ENCODE measurements at places on chromosomes 5 and 9. TPM values are rescaled to one million over a fixed set of nuclear protein-coding genes. Genes with fewer than 3 reads are reported as not detected.

GRCh38 chr9:91420501-91421127 lies 3.0 kb downstream of the NFIL3 start:
- DNase-seq: no peak

GRCh38 chr9:101970609-101971008 lies 232.2 kb upstream of the GRIN3A start:
- no peak for DNase-seq

DNA sequence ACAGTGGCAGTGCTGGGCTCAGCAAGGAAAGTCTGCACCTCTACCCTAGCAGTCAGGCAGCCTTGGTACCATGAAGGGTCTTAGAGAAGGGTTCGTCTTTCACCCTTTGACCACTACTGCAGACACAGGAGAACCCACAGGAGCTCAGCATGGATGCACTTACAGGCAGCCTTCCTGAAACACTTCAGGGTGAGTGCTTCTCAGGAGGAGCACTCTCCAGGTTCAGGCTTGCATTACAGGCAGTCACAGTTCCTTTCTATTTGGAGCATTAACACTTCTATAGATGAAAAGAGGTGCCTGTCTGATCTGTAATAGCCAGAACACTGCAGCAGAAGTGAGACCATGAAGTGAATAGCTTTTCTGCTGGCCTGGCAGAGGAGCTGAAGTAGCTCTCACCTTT lies 8.7 kb upstream of the CYLC2 start:
- DNase-seq: no peak

DNA sequence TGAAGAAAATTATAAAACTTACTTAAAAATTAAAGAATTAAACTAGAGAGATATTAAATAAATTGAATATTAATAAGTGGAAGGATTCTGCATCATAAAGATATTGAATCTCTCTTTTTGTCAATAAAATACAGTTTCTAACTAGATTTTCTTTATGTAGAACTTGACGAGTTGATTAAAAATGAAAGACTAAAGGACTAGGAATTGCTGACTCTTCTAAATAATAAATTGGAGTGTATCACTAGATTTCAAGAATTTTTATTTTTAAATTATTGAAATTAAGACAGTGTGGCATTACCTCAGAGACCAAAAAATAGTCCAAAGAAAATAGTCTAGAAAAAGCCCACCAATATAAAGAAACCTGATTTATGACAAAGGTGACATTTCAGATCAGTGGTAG lies 492.4 kb downstream of the CETN3 start:
- no peak for DNase-seq

- DNase-seq: no peak
These were observed 4.7 kb upstream of the ZNF131 start for GRCh38 chr5:43115968-43116367.

GRCh38 chr5:1666812-1667588 lies 132.6 kb downstream of the MRPL36 start:
- DNase-seq: no peak

DNA sequence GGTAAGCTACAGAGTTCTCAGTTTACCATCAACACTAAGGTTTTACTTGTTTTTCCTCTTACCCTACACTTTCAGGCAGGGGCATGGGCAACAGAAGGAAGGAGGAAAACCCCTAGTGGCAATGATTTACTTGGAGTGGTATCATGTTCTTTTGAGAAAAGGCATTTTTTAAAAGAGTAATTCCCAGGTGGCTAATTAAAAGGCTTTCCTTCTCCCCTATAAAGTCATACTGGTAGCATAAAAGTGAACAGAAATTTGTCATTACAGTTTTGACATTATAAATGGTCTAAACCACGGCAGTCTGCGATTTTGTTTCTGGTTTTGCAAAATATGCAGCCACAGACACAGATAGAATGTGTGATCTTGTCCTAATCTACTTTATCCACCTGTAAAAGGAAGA lies 30.9 kb upstream of the OR2K2 start:
- DNase-seq: no peak

DNA sequence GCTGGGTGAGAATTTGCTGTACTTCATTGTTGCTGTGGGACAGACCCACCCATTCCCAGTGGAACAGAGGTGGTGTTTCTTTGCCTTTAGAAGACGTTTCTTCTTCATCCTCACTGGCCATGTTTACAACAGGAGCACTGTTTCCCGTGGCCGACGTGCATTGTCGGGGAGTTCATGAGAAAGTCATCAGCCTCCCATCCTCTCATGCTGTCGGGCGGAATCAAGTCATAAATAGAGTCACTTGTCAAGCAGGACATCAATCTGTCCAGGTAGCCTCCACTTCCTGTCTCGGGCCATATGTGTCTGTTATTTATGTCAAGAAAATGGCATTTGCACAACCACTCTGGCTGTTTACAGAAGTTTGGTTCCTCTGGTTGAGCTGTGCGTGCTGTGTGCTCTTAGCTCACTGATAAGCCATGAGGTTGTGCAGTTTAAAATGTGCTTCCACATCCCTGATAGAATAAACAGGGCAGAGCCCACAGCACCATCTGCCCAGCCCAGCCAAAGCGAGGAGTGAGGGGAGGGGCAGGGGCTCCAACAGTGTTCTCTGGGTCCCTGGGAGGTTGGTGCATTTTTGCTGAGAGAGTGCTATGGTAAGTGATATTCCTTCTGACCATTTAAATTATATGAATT lies 401.9 kb upstream of the IRX2 start:
- DNase-seq: no peak

GRCh38 chr9:95953986-95954385 lies 78.5 kb downstream of the ERCC6L2 start:
- no peak for DNase-seq

DNA sequence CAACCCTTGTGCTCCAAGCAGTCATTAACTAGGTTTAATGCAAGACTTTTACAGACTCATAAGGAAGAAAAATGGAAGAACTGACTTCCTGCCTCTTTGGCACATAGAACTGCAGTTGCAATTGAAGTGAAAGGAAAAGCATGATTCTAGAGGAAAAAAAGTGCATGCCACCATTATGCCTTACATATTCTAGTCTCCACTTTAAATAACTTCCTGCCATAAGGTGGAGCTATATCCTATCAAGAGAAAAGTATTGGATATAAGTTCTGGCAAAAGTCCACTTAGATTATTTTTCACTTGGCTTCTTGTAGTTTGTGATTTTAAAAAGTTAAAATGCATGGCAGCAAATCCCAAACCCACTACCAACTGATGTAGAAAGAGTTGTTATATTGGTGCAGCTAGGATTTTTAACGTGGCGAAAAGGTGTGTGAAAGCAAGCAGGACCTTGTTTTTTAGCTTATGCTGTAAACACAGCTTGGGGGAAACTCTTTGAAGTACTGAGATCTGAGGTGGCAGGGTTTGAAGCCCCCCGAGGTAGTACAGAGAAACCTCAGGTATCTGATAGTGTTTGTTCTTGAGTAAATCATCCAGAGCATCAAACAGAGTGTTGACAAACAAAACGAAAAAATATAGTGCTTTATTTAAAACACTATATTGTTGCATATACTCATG lies 117.9 kb downstream of the ANXA1 start:
- no peak for DNase-seq

DNA sequence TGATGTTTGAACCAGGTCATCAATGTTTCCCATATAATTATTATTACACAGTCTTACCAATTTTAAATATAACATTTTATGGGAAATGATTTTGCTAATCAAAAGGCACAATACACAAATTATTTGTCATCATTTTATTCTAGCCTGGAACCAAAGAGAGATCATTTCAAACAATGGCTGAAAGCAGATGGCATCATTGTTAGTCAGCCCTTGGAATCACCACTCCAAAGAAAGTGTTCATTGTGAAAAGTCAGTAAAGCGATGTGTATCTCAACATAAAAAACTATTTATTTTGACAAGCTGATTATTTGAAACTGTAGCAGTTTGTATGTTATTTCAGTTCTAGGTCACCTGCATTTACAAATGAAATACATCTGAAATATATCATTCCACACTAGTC lies 1068.7 kb downstream of the CDH12 start:
- DNase-seq: no peak

DNA sequence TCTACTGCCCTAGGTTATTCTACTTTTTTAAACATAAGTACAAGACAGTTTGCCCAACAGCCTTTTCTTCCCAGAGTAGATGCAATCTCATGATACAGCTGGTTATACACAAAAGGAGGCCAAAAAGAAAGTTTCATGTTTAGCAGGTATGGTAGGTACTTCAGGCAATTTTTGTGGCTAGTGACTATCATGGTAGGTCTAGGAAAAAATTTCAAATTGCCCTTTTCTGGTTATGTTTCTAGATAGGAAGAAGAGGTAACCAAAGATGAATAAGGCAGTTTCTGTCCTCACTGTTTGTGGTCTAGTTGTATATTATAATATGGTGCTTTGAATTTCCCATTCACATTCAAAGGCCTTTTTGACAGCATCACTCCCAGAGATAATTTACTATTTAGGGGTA lies 19.7 kb downstream of the MEGF9 start:
- DNase-seq: no peak

- no peak for DNase-seq
These were observed 2.1 kb downstream of the ANKRD33B start for GRCh38 chr5:10565785-10566542.

- DNase-seq: no peak
These were observed 98.7 kb upstream of the PALM2AKAP2 start for GRCh38 chr9:109681301-109681700.

GRCh38 chr9:72928042-72928507 lies 24.8 kb downstream of the ALDH1A1 start:
- DNase-seq: no peak

DNA sequence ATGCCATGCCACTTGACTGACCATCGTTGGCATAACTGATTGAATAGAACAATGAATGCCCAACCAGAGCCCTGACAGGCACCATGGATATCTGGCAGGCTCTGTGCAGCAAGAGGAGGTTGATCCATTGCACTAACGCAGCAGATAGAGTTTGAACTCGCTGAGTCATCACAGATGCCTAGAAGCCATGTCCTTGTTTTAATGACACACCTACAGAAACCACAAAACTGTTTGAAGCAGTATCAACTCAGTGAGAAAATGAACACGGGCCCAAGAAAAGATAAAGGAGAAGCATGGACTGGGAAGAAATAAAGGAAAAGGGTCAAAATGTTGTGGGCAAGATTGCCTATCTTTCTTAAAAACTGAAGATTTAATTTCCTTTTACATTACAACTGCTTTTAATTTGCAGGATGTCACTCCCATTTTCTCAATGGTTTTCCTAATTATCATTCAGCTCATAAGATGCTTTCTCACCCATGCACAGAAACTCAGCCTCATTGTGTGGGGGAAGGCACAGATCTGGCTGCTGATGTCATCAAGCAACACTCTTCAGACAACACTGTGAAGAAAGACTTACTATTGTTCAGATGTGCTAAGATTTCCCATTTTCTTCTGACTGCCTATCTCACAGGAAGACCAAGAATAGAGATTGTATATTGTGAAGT lies 129.0 kb downstream of the PIK3R1 start:
- DNase-seq: no peak

DNA sequence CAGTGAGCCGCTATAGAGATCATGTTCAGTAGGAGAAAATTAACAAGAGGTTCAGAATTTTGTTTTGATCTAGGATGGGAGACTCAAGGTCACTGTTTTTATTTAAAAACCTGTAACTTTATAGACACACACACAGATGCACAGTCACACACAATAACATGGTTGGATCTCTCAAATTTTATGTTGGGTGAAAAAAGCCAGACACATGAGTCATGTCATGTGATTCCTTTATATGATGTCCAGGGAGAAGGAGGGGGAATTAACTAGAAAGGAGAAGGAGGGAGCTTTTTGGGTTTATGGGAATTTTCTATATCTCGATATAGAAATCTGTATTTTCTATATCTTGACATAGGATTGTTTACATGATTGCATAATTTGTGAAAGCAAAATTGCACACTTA lies 17.1 kb downstream of the C6 start:
- no peak for DNase-seq

DNA sequence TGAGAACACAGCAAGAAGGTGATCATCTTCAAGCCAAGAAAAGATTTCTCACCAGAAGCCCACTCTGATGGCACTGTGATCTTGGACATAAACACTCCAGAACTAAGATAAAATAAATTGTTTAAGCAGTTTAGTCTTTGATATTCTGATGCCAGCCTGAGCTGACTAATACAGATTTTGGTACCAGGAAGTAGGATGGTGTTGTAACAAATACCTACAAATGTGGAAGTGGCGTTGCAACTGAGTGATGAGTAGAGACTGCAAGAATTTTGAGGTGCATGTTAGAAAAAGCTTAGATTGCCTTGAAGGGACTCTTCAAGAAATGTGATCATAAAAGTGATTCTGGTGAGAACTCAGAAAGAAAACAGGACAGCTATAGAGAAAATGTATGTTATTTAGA lies 592.4 kb upstream of the DAB2 start:
- DNase-seq: no peak

GRCh38 chr9:94079236-94079635 lies 5.0 kb upstream of the PTPDC1 start:
- DNase-seq: no peak

GRCh38 chr5:124668353-124669299 lies 77.8 kb downstream of the ZNF608 start:
- DNase-seq: no peak

GRCh38 chr5:102313912-102314311 lies 17.8 kb upstream of the SLCO4C1 start:
- no peak for DNase-seq

DNA sequence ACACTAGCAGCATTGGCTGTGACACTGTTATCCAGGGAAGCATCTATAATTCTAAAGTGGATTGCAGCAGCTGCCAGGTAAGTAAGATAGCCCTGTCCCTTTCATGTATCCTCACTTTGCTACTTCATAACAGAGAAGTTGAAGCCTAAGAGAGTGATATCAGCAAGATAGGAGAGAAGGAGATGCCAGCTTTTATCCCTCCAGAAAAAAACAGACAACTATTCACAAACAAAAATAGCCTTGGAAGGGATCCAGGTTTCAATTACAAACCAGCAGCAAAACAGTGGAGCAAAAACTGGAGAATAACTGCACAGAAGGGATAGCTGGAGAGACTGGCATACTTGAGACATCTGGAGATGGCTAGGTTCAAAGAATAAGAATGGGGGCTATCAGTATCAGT lies 19.6 kb upstream of the VCAN start:
- no peak for DNase-seq

GRCh38 chr5:32255540-32255900 lies 57.2 kb downstream of the MTMR12 start:
- DNase-seq: no peak

DNA sequence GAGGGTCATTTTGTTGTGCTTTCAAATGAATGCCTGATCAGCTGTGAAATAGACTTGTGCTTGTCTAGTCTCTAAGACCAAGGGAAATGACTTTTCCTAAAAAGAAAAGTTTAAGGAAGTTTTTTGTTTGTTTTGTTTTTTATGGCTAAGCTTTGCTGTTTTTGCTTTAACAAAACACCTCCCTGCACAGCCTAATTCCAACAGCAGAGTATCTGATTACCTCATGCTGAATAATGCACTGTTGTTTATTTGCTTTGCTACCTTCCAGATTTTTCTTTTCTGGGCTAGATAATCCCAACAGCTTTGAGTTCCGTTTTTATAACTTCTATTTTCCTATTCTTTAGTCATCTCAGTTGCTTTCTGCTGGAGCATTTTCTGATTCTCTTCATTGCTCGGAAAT lies 95.8 kb downstream of the AOPEP start:
- DNase-seq: no peak

- no peak for DNase-seq
These were observed 48.0 kb downstream of the DPYSL3 start for GRCh38 chr5:147461915-147462314.

ALAD gene
- total RNA-seq: 39.1 TPM

C5orf52 gene
- not detected for total RNA-seq

PCYOX1L gene
- 5.2 TPM for total RNA-seq

ADAMTS12 gene
- total RNA-seq: 3.4 TPM

OR1J1 gene
- total RNA-seq: not detected

PRELID2 gene
- 21.1 TPM for total RNA-seq

SPATA6L gene
- 1.3 TPM for total RNA-seq

TSSK1B gene
- not detected for total RNA-seq

Data from left cardiac atrium (tissue), 4 donors.